ENCODE measurements at places on chromosomes 12 and 14. TPM values are rescaled to one million over a fixed set of nuclear protein-coding genes. Genes with fewer than 3 reads are reported as not detected.

DNA sequence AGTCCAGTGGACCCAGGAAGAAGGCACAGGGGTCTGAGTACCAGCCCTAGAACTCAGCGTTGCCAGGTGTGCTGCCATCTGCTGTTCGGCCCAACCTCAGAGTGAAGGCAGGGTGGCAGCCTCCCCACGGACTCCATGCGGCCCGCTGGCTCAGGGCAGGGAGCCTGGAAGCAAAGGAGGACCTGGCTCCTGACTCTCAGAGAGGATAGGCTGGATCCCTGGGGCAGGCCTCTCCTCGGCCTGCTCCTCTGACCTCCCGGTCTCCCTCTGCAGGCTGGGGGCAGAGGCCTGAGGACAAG is 10.1 kb downstream of the MCRS1 start:
- ATAC-seq, result no peak

GRCh38 chr12:54262403-54262925 is 17.5 kb downstream of the CBX5 start:
- no peak for ATAC-seq

DNA sequence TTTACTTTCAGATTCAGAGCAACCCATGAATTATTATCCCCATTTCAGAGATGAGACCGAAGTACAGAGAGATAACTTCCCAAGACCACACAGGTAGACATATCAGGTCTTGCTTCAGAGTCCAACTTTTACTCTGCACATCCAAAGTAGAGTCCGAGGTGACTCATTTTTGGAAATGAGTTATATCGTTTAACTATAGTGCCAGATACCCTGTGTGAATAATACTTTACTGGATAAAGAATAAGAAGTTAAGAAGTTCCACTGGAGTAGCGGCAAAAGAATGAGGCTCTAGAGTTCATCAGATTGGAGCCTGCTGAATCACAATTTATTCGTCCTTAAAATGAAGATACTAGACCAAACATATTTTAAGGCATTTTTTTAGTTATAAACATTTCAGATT is 124.7 kb downstream of the EPS8 start:
- no peak for ATAC-seq

DNA sequence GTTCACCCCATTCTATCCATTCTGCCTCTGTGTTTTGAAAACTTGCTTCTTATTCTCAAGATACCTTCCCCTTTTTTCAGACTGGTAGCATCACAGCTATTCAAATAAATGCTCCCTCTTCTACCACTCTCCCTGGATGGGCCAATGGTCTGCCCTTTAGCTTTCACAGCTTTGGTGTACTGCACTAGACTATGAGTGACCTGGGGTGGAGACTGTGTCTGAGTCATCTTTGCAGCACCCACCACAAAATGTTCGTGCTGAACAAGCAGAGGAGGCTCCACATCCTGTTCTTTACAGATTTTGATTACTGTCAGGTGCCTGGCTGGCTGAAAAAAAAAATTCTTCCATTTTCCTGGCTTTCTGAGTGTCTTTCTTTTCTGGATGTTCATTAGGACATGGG is 1104.1 kb upstream of the TMEM132C start:
- ATAC-seq, result no peak

DNA sequence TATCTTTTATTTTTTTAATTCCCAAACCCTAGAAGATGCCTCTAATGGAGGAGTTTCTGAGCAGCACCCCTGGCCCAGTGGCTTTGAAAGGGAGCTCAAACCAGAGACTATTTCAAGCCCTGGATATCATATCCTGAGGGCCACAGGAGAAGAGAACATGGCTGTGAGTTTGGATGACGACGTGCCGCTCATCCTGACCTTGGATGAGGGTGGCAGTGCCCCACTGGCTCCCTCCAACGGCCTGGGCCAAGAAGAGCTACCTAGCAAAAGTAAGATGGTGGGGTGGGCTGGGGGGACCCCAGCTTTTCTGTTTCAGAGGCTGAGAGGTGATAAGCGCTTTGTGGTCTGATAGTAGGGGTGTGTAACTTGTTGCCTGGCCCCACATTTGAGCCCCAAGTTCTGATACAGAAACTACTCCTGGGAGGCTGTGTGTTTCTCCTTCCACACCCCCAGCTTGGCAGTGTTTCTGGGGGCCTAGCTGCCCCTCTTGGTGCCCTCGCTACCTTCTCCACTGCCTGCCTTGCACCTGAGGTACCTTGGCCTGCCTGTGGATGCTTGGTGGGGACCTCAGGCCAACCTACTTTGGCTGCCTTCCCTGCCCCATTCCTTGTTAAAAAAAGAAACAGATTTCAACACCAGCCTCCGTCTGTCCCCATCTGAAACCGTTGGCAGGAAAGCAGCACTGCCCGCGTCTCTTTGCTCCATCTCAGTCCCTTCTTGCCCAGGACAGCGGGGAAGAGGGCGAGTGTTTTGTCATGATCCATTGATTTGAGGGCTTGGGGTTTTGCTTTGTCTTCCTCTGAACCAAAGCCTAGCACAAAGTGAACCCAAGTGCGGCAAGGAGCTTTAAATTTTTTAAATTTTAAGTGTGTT is 5.7 kb downstream of the TPCN1 start:
- ATAC-seq, result no peak

DNA sequence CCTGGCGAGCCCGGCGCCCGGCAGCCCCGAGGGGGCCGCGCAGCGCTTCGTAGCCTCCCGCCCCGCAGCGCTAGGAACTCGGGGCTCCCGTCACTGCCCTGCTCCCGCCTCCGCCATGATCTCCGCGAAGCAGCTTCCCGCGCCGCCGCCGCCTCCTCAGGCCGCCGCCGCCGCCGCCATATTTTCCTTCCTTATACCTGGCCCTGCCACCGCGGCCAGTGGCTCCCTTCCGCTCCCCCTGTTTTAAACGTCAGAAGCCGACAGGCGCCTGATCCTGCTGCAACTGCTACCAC is 286 bp downstream of the PPP4R3A start:
- ATAC-seq, result peak; percentile 20

- no peak for ATAC-seq
Measured at GRCh38 chr14:33629792-33630191, 321.1 kb downstream of the EGLN3 start.

DNA sequence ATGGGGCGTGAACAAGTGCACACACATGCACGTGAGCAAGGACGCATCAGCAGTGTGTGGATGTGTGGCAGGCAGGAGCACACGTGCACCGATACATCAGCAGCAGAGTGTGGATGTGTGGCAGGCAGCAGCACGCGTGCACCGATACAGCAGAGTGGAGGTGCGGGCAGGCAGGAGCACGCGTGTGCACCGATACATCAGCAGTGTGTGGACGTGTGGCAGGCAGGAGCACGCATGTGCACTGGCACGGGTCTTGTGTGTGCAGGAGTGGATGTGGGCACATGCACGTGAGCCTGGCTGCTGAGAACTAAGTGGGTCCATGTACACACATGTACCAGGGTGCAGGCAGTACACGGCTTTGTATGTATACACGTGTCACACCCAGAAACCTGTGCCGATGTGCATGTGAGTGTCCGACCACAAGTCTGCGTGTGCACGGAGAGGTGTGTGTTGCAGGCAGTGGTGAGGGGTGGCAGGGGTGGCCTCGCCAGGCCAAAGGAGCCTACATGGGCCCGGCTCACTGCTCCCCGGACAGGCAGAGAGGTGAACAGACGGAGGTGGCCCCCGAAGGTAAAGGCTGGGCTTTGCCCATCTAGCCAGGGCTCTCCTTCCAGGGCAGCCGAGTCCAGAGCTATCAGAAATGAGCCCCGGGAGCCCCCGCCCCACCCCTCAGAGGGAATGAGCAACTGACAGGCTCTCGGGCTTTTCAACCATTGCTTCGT is 53.9 kb downstream of the RFLNA start:
- no peak for ATAC-seq

DNA sequence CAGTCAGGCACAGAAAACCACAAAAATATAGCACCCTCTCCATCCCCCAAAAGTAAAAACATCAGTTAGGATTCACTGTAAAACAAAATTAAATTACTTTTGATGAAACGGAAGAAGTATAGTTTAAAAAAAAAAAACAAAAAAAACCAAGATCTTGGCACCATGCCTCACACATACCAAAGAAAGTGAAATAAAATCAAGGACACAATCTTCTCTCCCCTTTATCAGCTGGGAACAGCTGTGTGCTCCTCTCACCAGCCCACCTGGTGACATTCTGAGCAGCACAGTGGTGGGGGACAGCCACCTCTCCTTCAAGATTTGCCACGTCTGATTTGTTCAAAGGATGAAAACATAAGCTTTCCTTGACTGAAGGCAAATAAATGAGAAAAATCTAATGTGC is 55.5 kb downstream of the ESR2 start:
- no peak for ATAC-seq

The SIX6 gene
- not detected for total RNA-seq

The ADAMTS20 gene
- not detected for total RNA-seq

The TAS2R20 gene
- 0.96 TPM for total RNA-seq
